ENCODE measurements at places on chromosomes 4 and X.

GRCh38 chrX:152913346-152913745, 15.5 kb downstream of the ZNF185 start:
- no peak overlapping the region for H3K4me3 ChIP-seq
- H3K4me1 ChIP-seq: no peaks in the 10 kb centered on the region
- H3K36me3 ChIP-seq: no peaks in the 10 kb centered on the region

- DNase-seq: no peak
- H3K4me3 ChIP-seq: no peak overlapping the region
- no peak overlapping the region for H3K27ac ChIP-seq
- H3K4me1 ChIP-seq: no peaks in the 10 kb centered on the region
Measured at GRCh38 chr4:162770761-162771490, 395.8 kb downstream of the NAF1 start.

- H3K36me3 ChIP-seq: no peaks in the 10 kb centered on the region
- DNase-seq: no peak
- H3K27ac ChIP-seq: no peak overlapping the region
- no peaks in the 10 kb centered on the region for H3K4me1 ChIP-seq
Measured at GRCh38 chr4:140004549-140004895, 149.5 kb downstream of the MAML3 start.

DNA sequence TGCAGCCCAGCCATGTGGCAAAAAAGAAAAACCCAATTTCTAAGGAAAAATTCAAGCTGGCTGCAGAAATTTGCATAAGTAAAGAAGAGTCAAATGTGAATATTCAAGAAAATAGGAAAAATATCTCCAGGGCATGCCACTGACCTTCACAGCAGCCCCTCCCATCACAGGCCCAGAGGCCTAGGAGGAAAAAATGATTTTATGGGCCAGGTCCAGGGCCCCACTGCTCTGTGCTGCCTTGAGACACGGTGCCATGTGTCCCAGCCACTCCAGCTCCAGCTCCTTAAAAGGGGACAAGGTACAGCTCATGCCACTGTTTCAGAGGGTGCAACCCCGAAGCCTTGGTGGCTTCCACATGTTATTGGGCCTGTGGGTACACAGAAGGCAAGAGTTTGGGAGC, 182.7 kb upstream of the FGF16 start:
- no peaks in the 10 kb centered on the region for H3K4me1 ChIP-seq
- no peak for DNase-seq
- no peaks in the 10 kb centered on the region for H3K27me3 ChIP-seq
- H3K4me3 ChIP-seq: no peak overlapping the region
- no peaks in the 10 kb centered on the region for H3K36me3 ChIP-seq

DNA sequence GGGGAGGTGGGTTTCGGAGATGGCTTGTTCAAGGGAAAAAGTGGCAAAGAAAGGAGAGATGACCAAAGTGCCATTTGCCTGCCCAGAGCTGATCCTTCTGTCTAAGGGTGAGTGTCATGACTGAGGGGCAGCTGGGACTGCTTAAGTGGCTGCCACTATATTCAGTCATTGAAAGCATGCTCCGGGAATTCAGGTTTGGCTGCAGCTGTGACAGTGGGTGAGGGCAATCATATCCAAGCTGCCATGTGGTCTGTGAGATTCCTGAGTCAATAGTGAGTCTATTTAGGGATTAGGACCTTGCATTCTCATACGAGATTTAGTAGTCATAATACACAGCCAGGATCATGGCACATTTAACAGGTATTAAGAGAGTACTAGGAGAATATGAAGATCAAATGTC, 138.8 kb upstream of the BANK1 start:
- DNase-seq: no peak
- H3K4me1 ChIP-seq: no peaks in the 10 kb centered on the region
- no peak overlapping the region for H3K27ac ChIP-seq
- no peak overlapping the region for H3K4me3 ChIP-seq
- no peaks in the 10 kb centered on the region for H3K36me3 ChIP-seq
- H3K27me3 ChIP-seq: no peaks in the 10 kb centered on the region

GRCh38 chr4:155400893-155401292, 24.1 kb upstream of the MAP9 start:
- DNase-seq: no peak
- no peaks in the 10 kb centered on the region for H3K36me3 ChIP-seq
- no peak overlapping the region for H3K4me3 ChIP-seq
- no peaks in the 10 kb centered on the region for H3K4me1 ChIP-seq

- H3K4me1 ChIP-seq: no peaks in the 10 kb centered on the region
- H3K36me3 ChIP-seq: no peaks in the 10 kb centered on the region
- DNase-seq: no peak
- H3K27me3 ChIP-seq: no peaks in the 10 kb centered on the region
Measured at GRCh38 chr4:1572010-1572385, 112.1 kb downstream of the FAM53A start.

DNA sequence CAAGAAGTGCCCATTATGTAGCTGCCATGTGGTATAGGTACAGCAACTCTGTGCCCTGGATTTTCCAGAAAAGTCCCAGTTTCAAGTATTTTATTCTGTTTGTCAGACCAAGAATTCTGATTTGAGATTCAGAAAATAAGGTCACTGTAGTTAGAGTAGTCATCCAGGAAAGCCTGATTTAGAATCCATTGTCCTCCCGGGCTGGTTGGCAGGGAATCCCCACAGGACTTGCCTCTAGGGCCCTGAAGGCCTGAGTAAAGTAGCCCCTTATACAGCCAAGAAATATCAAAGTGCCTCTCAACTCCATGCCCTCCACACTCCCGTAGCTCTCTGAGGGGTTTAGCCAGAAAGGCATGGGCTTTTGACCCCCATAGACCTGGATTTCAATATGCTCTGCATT, 36.3 kb downstream of the RTL5 start:
- H3K36me3 ChIP-seq: no peaks in the 10 kb centered on the region
- peaks cover 20% of the 10 kb centered on the region for H3K4me1 ChIP-seq
- no peak overlapping the region for H3K4me3 ChIP-seq
- H3K27ac ChIP-seq: peak overlapping the region; percentile 59
- no peaks in the 10 kb centered on the region for H3K27me3 ChIP-seq

- H3K27ac ChIP-seq: no peak overlapping the region
- no peak overlapping the region for H3K4me3 ChIP-seq
- no peaks in the 10 kb centered on the region for H3K27me3 ChIP-seq
Measured at GRCh38 chr4:21554066-21554465, 394.5 kb downstream of the KCNIP4 start.

GRCh38 chr4:67109276-67109675, 436.0 kb downstream of the CENPC start:
- H3K4me1 ChIP-seq: no peaks in the 10 kb centered on the region
- H3K27me3 ChIP-seq: no peaks in the 10 kb centered on the region
- no peak for DNase-seq
- no peak overlapping the region for H3K27ac ChIP-seq

GRCh38 chr4:40731792-40732245, 17.9 kb upstream of the NSUN7 start:
- no peaks in the 10 kb centered on the region for H3K27me3 ChIP-seq
- H3K4me1 ChIP-seq: no peaks in the 10 kb centered on the region
- H3K27ac ChIP-seq: no peak overlapping the region
- H3K4me3 ChIP-seq: no peak overlapping the region
- no peak for DNase-seq

DNA sequence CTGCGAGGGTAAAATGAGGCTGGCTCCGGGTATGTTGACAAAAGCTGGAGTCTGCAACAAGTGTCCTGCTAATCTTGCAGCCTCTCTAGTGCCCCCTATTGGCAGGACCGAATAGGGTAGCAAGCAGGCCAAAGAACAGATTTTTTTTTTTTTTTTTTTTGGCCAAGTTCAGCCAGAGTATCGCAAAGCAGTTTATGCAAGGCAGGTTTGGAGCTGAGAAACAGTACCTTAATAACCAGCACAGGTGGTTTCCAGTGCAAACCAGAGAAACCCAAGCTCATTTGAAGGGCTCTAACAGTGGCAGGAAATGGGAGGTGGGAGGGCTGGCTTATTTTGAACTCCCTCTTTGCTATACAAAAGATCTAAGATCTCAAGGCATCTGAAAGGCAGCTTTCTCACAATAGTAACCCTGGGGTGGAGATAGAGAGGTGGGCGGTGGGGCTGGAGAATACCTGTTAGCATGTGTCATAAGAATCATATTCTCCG, 38.2 kb upstream of the OCIAD2 start:
- H3K27me3 ChIP-seq: no peaks in the 10 kb centered on the region
- H3K36me3 ChIP-seq: no peaks in the 10 kb centered on the region

GRCh38 chr4:31156221-31156620, 436.1 kb downstream of the PCDH7 start:
- H3K27ac ChIP-seq: no peak overlapping the region
- no peak overlapping the region for H3K4me3 ChIP-seq
- no peaks in the 10 kb centered on the region for H3K36me3 ChIP-seq
- DNase-seq: no peak
- no peaks in the 10 kb centered on the region for H3K27me3 ChIP-seq

DNA sequence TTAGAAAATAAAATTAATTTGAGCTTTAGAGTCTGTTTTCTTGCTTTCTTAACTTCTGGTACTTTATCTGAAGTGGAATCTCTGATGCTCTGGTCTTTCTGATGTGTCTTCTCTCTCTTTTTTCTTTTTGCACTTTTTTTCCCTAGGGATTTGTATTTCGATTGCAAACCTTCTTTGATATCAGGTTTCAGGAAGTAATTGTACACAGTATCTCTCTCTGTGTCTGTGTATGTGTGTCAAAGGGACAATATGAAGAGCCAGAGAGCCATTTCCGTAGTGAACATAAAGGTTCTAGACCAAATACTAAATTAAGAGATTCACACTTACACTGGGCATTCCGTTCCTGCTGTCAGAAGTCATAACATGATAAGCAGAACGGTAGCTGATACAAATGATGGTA, 325.0 kb downstream of the PCDH7 start:
- no peaks in the 10 kb centered on the region for H3K27me3 ChIP-seq
- no peak overlapping the region for H3K27ac ChIP-seq
- DNase-seq: no peak
- no peaks in the 10 kb centered on the region for H3K4me1 ChIP-seq
- H3K36me3 ChIP-seq: no peaks in the 10 kb centered on the region
- H3K4me3 ChIP-seq: no peak overlapping the region

- no peaks in the 10 kb centered on the region for H3K4me1 ChIP-seq
- no peak overlapping the region for H3K27ac ChIP-seq
- no peak overlapping the region for H3K4me3 ChIP-seq
- peaks cover 3% of the 10 kb centered on the region for H3K27me3 ChIP-seq
- no peaks in the 10 kb centered on the region for H3K36me3 ChIP-seq
- DNase-seq: no peak
Measured at GRCh38 chr4:76527666-76528065, 92.6 kb downstream of the SHROOM3 start.

DNA sequence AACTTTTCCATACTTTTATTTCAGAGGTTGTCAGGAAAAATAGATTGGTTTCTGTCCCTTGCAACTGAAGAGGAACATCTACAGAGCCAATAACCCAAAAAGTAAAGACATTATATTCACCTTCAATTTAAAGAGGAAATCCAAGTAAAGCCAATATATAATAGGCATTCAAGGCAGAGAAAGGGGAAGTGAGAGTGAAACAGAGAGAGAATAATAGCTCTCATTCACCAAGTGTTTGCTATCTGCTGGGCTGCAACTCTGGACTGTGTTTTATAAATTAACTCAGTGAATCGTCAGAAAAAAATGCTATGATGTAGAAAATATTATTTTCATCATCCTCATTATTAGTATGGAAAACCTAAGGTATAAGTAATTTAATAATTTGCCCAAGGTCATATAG, 448.5 kb downstream of the TRAM1L1 start:
- H3K27ac ChIP-seq: no peak overlapping the region
- no peaks in the 10 kb centered on the region for H3K4me1 ChIP-seq
- no peak for DNase-seq
- H3K36me3 ChIP-seq: no peaks in the 10 kb centered on the region

DNA sequence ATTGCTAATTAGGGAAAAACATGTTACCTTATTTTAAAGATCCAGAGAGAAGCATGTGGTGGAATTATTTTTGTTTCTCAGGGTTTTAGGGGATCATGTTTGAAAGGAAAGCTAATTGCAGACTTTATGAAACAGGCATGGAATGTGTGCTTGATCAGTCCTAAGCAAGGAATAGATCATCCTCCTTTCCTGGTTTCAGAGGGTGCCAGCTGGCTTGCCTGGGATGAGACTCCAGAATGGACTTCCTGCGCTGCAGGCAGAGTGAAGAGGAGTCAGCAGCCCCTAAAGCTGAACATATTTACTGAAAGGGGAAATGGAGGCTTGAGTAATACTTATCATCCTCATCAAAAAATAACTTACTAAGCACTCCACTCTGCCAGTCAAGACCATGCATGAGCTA, 13.3 kb downstream of the FGF5 start:
- no peaks in the 10 kb centered on the region for H3K4me1 ChIP-seq
- no peak for DNase-seq
- no peaks in the 10 kb centered on the region for H3K36me3 ChIP-seq
- no peaks in the 10 kb centered on the region for H3K27me3 ChIP-seq
- no peak overlapping the region for H3K27ac ChIP-seq

DNA sequence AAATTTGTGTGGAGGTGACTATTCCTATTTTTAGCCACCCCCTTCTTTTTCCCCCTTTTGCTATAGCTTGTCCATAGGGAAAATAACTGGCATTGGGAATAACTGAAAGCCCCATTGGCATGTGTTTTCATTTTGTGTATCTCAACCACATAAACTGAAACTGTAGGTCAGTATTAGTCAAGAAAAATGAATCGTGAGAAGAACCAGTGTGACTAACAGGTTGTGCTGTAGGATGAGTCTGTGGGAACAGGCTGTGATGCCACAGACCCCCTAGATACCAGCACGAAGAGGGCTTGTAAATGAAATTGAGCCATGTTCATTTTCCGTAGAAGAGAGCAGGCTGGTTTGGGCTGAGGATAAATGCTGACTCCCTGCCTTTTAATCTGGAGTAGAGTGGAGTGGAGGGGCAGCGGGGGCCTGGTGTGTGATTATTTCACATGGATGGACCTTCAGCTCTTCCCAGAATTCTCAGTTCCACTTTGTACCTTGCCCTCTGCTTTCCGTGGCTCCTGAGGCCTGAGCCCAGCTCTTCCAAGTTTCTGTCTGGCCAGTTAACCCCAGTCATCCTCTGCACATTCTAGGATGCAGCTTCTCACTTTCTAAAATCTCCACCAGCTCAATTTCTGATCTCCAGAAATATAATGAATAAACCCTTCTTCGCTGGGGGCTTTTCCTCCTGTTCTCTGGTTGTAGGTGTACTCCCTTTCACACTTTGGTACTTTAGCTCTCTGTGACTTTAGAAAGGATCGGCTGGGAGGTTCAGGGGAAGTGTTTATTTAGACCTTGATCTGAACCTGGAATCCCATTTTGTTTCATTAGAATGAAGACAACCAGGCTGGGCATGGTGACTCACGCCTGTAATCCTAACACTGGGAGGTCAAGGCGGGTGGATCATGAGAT, 37.3 kb downstream of the DCUN1D4 start:
- H3K4me3 ChIP-seq: no peak overlapping the region
- peaks cover 14% of the 10 kb centered on the region for H3K36me3 ChIP-seq
- no peaks in the 10 kb centered on the region for H3K4me1 ChIP-seq

DNA sequence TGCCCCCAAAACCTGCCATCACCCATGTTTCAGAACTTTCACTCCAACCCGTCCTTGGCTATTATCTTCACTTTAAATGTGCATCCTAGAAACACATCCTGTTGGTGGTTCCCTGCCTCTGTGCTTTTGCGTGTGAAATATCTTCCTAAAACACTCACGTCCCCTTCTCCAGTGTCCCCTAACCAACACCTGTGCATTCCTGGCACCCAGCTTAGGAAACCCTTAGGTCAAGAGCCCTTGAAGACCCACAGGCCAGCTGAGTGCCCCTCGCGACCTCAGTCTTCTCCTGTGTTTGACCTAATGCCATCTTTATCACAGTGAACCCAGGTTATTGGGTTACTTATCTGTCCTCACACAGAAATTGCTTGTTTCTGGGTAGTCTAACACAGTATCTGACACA, 117.6 kb downstream of the STK32B start:
- no peak overlapping the region for H3K4me3 ChIP-seq
- DNase-seq: no peak
- no peaks in the 10 kb centered on the region for H3K27me3 ChIP-seq
- no peaks in the 10 kb centered on the region for H3K4me1 ChIP-seq
- H3K27ac ChIP-seq: no peak overlapping the region
- H3K36me3 ChIP-seq: no peaks in the 10 kb centered on the region

Measured in CD8-positive, alpha-beta memory T cell (primary cell).